ENCODE measurements at places on chromosomes 6 and 20.

DNA sequence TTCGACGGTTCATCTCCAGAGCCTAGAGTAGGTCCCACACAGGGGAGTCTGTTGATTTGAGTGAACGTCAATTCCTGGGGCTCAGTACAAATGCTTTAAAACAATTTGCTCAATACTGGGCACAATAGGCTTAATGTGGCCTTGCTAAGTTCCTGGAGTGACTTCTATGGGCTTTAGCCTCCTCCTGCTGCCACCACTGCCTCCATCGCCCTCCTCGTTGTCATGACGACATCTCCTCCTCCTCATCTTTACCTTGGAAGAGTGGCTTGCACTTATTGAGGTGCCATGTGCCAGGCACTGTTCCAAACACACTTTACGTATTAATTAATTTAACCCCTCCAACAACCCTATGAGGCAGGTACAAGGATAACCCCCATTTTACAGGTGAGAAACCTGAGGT is 11.8 kb upstream of the ZMYND8 start:
- no peak for DNase-seq

DNA sequence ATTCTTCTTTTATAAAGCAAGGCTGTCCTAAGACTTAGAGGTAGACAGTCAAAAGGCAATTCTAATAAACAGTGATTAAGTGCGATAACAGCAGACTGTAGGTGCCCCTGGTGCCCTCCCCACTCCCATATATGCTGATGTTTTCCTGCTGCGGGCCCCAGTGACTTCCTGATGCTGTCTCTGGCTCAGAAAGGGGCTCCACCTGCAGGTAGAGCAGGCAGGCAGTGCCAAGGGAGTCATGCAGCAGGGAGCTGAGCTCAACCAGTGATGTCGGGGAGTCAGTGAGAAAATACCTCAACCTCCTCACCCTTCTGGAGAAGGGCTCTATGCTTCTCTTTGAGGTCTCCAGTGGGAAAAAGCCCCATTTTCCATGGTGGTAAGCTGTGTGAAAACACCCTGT is 126.7 kb upstream of the SSTR4 start:
- DNase-seq = no peak

DNA sequence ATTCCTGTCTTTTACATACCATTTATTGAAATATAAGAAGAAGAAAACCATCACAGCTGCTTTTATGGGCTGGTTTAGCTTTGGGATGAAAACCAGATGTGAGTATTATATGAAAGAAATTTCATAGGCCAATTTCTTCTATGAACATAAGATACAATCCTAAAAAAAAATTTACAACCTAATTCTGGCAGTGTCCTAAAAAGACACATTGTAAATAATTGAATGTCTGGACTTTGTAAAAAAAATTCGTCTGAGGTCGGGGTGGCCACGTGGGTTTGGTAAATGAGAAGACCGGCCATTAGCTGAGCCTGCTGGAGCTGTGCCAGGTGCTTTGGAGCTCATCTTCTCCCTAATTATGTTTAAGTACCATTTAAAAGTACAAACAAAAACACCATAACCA is 26.8 kb downstream of the DACT2 start:
- no peak for DNase-seq

GRCh38 chr20:10076126-10077080 is 41.6 kb downstream of the ANKEF1 start:
- DNase-seq = no peak

DNA sequence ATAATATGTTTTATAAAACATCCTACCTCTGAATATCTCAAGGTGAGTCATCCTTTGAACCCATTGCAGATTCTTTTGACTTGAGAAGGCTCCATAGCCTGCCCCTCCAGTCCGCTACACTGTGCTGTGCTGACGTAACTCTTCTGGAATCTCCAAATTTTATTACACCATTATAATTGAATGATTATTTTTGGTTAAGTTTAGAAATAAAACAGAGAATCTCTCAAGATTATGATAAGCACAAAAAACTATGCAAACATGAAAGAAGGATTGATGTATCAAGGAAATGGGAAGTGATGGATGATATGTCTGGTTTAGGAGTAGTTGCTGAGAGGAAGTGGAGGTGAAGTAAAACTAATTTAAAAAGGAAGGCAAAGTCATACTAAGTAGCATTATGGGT is 1021.3 kb downstream of the HACE1 start:
- no peak for DNase-seq

DNA sequence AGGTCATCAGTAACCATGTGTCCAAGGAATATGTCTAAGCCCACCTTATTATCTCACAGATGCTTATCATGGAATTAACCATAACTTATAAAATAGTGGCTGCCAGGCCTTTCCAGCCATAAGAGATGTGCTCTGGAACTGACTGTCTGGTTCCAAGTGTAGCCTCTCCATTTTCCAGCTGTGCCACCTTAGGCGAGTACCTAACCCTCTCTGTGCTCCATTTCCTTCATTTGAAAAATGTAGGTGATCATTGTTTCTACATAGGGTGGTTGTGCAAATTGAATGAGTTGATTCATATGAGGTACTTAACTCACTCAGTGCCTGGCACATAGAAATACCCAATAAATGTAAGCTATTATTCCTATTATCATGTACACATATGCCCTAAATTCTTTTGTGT is 102.5 kb upstream of the IYD start:
- no peak for DNase-seq

DNA sequence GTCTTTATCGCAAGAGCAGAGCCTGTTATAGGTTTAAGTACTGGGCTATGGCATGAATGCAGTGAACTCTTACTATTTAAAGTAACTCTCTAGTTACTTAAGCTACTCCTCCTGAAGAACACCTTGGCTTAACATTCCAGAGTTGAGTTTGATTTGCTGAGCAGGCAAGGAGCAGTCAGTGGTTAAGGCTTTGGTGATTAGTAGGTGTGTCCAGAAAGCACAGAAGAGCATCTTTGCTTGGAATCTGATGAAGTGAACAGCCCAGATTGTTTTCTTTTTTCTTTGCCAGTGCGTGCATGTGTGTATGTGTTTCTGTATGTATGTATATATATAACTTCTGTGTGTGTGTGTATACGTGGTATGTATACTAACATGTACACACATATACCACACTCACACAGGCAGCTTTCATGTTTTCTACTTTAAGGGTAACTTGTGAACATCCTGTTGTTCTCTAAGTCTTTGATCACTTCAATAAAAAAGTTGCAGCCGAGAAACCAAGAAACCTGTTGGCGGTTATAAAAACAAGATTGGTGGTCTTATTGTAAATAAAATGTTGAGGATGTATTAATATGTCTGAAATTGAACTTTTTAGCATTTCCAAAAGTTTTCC is 56.2 kb upstream of the TULP4 start:
- no peak for DNase-seq
